Stimulated activated CD4-positive, alpha-beta T cell treated with anti-CD3 and anti-CD28 coated beads, Interleukin-4, amount 100 ng/mL, for 4 hours (primary cell): ENCODE measurements at places on chromosomes 3 and 15.

DNA sequence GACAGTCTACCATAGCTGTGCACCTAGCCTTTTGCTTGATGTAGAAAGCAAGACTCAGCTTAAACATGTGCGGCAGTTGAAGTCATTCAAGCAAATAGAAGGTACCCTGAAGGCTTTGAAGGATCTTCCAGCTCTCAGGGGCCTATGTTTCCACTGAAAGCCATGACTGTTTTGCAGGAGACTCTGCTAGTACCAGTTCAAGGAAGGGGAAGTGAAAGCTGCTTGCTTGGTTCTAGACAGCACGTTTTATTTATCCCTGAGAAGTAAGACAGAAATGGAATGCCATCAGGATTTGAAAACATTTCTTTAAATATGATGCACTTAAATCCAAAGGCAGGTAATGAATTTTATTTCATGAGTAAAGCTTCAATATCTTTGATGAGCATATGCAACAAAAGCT, 311.4 kb downstream of the PDCD6IP start:
- no peak for DNase-seq

DNA sequence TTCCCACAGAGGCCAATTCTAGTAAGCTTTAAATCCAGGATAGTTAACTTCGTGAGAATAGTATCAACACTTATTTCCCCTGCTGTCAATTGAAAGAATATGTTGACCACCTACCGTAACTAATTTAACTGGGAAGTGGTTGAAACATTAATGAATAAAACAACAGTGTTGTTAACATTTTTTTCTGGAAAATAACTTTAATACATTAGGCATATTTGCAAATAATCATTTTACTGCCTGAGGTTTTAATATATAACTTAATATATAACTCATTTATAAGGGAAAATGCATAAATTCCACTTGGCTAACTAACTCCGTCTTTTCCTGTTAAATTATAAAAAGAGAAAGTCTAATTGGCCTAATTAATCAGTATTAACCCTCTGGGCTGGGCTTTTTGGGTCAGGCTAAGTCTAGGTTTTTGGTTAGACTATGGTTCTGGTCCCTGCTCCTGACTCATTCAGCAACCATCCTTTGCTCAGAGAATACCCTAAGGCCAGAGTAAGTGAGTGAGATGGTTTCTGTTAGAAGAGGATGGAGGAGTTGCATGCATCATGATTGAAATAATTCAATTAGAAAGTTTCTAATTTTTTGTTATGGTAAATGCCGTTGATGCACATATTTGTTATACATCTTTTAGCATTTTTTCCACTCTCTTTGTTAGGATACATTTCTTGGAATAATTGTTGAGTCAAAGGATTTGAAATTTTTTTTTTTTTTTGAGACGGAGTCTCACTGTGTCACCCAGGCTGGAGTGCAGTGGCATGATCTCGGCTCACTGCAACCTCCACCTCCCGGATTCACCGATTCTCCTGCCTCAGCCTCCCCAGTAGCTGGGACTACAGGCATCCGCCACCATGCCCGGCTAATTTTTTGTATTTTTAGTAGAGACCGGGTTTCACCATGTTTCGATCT, 10.8 kb upstream of the SKIL start:
- DNase-seq = no peak

DNA sequence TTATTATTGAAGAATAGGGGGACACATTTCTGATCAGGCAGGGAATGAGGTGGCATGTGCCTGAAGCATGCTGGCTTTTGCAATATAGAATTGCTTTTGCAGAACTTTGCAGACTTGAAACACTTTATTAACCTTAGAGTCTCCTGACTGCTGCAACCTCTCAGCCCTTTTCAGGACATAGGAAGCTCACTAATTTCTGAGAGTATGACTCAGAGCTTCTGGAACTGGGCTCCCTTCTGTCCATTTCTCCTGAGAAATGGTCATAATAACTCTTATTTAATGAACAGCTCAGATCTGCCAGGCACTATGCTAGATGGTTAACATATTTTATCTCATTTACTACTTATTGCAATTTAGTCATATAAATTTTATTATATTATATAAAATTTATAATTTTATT, 38.6 kb upstream of the DGKG start:
- DNase-seq = no peak

DNA sequence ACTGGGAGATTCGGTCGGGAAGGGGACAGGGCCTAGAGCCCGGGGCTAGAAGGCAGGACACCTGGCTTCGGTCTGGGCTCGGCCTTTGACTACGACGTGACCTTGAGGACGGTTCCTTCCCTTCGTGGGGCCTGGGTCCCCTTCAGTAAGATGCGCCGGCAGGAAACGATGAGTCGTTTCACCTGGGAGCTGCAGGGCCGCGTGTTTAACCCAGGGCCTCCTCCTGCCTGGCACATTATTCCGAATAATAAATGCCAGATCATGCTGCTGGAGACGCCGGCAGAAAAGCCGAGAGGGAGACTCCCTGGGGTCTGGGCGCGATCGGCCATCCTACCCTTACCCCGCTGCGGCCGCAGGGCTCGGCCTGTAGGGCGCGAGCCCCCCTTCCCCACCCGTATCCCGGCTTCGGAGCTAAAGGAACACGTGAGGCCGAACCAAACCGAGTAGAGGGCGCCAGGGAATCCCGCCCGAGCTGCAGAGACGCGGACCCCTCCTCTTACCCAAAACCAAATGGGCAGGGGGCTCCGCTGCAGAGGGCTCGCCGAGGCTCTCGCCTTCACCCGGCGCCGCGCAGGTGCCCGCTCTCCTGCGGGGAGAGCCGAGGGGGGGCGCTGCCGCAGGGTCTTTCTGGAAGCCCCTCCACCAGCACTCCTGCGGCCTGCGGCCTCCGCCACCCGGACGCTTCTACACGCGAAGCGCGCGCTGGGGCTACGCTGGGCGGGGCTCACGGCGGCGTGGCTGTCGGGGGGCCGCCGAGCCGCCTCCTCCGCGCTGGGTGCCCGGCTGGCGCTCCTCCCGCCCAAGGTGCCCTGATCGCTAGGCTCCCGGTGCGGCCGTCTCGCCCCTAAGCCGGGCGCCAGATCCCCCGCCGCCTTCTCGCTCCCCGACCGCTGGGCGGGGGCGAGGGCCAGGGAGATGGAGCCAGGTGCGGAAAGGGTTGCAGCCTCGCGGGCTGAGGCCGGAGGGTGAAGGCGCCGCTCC, at the start of gene BDH1:
Gene BDH1, minus strand, starts transcription at position 688 of the 981 bp plus-strand sequence. CDS start 9,525 bp downstream, outside the sequence.
- DNase-seq = peak; percentile 70

DNA sequence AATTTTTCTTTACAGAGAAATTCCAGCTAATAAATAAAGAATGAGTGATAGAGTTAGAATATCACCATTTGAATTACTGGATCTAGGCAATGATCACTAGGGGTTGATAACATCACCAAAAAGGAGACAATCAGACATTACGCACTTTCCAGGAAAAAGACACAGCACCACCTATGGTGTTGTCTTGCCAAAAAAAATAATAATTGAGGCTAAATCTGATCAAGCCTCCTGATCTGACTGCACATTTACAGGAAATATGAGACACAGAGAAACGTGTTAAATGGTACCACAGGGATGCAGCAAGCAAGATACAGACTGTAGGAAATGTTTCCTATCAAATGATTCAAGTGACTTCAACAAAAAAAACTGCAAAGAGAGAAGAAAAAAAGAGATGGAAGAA, 92.8 kb downstream of the EOMES start:
- no peak for DNase-seq

- DNase-seq = no peak
Observed at GRCh38 chr15:87753539-87753938, 503.0 kb downstream of the NTRK3 start.

DNA sequence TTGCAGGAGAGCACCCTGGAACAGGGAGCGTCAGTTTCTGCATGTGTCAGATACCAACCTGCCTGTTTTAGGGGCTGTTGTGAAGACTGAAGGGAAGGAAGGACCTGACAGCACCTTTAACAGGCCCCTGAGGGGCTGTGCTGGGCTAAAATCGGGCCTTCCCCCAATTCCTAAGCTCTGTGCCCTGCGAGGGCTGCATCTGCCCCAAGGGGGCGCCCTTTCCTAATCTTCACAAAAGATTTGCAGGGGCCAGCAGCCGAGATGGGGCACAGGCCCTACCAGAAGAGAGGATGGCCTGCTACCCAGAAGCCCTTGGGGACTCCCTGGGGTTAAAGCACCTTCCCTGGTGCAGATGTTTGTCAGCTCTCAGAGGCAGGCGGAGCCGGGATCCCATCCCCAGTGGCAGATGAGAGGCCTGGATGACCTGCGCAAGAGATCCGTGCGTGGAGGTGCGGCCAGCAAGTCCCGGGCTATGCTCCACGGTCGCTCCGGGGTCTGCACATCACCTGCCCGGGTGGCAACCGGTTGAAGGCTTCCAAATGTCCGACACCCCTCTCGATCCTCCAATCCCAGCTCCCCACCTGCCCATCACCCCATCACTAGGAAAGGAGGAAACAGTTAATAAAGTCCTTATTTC, 53.6 kb downstream of the RHCG start:
- no peak for DNase-seq

DNA sequence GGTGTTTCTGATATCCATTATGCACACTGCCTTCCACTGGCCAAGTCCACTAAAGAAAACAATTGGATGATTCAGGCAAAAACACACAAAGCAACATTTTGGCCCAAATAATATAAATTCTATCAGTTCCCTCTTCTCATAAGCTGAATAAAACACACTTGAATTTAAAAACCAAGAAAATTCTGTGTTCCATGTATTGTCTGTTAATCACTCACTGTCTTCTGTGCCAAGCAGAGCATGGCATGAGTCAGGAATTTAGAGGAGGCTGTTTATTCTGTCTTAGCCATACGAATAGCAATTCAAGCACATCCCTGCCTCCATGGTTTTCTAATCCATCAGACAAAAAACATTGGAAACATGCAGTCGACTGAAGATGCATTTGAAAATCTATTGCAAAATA, 215.6 kb upstream of the UMPS start:
- DNase-seq = no peak

GRCh38 chr15:56757875-56758274, 24.6 kb upstream of the ZNF280D start:
- DNase-seq = no peak

DNA sequence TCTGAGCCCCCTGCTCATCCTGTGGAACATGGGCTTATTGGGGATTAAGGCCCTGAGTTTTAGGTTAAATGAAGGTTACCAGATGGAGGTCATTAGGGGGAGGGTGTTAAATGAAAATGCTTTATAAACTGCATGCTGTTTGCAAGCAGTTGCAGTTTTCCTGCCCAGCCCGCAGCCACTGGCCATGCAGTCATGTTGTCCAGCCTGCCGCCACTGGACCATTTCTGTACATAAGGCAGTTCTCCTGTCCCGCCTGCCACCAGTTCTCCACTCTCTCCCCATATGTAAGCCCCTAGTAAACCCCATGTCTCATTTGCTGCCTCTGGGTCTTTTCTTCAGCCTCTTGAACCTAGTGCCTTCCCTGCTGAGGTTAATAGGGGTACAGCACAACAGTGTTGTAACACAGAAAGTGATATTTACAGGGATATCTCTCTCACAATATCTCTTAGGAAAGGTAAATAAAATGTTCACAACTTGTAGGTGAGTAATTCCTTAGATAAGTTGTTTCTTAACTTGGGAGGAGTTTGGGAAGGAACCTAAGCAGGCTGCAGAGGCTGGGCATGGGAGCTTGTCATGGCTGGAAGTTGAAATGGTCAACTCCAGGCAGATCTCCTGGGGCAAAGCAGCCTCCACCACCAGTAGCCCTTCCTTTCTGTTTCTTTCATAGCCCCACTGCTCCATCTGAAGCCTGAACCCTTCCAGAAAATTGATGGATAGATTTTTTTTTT, 148.2 kb downstream of the CMSS1 start:
- no peak for DNase-seq

- no peak for DNase-seq
Observed at GRCh38 chr3:115165701-115166100, 18.6 kb upstream of the ZBTB20 start.

DNA sequence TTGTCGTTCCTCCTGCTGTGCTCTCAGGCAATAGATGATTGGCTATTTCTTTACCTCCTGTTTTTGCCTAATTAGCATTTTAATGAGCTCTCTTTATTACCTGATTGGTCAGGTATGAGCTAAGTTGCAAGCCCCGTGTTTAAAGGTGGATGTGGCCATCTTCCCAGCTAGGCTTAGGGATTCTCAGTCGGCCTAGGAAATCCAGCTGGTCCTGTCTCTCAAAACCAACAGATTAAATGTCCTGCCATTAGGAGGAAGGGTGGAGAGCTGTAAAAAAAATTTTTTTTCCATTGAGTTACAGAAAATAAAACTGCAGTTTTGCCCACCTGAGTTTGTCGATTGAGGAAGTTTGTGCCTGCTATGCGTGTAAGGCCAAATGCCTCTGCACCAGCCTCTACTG, 5.4 kb upstream of the ACSBG1 start:
- no peak for DNase-seq

DNA sequence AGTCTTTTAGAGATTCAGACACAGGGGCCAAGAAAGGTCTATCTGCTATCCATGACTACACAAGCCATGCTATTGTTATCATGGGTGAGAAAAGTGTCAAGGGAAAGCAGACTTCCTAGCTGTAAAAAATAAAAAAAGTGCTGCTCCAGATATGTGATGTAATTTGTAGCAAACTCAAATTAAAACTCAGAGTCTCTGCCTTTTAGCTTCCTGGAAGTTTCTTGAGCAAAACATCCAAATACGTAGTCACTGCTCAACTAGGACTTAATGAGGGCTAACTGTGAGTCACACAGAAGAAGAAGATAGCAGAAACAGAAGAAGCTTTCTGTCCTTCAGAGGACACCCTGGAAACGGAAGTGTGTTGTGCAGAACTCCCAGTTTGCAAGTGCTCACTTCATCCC, 393.4 kb upstream of the NR2F2 start:
- DNase-seq = no peak

- DNase-seq = no peak
Observed at GRCh38 chr3:67866571-67866970, 212.2 kb upstream of the SUCLG2 start.

DNA sequence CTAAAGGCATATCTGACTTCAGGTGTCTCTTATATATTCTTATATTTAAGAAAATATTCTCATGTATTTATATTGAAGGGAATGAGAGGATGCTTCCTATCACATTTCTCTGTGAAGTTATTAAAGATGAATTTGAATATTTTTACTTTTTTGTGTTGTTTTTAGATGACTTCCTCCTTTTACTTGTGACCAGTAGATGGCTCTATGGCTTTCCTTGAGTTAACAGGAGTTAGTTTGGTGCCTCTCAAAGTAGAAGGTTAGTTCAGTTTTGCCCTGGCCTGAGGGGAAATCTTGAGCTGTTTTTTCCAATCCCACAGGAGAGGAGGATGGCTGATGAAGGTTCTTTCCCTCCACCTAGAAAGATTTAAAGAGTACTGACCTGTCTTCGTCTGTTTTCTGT, 80.7 kb downstream of the SQOR start:
- DNase-seq = no peak

DNA sequence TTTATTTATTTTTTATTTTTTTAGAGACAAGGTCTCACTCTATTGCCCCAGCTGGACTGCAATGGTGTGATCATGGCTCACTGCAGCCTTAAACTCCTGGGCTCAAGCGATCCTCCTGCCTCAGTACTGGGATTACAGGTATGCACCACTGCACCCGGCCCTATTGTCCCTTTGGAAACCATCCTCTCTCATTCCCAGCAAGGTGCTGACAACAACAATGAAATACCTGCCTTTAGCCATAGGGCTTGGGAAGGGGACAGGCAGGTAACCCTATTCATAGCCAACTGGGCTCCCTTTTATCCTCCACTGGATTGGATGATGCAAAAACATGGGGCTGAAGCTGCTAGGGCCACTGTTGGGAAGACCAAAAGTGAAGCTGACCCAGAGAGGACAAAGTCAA, 43.1 kb downstream of the SCAP start:
- no peak for DNase-seq

GRCh38 chr3:173913397-173913796, 515.9 kb downstream of the NLGN1 start:
- DNase-seq = no peak
